Spleen (tissue), 13 donors: ENCODE measurements at places on chromosomes 2 and 18.
A peak's percentile ranks its signal among the peaks of the same experiment; 100 is the strongest.

- DNase-seq, result no peak
Observed at GRCh38 chr2:236216711-236217110, 47.5 kb downstream of the ASB18 start.

GRCh38 chr2:27889774-27890145 lies 427 bp downstream of the RBKS start:
- DNase-seq, result no peak

- no peak for DNase-seq
Observed at GRCh38 chr18:29361843-29362242, 1184.9 kb upstream of the CDH2 start.

DNA sequence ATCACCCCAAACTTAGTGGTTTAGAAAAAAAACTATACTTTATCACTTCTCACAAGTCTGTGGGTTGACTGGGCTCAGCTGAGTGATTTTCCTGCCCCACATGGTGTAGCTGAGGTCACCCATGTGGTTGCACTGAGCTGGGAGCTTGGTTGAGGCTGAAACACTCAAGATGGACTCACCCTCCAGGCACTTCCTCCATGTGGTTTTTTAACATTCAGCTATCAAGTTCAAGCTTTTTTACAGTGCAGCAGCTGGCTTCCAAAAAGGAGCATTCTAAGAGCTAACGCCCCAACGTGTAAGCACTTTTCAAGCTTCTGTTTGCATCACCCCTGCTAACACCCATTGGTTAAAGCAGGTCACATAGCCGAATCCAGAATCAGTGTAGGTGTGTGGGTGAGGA lies 105.9 kb upstream of the CREB1 start:
- no peak for DNase-seq

GRCh38 chr2:184558713-184559464 lies 39.4 kb upstream of the ZNF804A start:
- DNase-seq, result no peak

DNA sequence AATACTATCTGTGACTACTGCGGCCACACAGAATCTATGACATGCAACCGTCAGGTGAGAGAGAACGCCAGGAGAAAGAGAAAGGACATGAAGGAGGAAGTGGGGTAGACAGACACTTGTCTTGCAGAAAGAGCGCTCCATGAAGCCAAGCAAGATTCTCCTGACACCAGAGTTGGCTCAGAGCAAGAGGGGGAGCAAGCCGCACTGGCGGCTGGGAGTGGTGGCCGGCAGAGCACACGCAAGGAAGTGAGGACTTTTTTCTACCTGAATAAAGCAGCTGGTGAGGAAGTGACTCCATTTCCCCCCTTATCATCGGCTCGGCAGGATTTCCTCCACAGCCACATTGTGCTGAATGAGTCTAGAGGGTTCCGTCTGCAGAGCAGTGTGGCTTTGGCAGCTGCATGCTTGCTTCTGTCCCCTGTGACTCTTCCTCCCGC lies 181.6 kb downstream of the BCL2 start:
- peak; percentile 88 for DNase-seq

DNA sequence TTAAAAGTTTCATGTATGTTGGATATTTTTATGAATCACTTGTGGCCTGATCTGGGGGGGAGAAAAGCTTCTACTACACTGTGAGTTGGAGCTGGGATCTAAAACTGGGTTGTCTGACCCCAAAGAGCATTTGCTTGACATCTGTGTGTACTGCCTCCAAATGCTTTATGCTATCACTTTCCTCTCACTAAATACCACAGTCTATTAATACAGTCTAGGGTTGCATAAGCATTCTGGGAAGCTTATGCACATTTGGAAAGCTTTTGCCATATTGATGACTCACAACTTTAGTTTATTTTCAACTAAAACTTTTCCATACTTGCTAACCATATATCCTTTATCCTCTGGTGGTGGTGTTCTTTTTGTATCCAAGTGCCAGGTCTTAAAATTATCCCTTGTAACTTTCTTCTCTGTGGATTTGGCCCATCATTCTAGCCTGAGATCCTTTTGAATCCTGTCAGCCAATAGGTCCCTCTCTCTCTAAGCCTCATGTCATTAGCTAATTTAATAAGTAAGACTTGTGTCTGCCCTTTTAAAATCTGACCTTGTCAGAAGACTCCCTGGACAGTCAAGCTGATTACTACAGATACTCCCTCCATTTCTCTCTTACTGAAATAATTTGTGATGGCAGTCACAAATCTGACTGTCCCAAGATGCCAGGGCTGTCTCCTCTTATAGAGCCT lies 72.7 kb downstream of the NXPH2 start:
- DNase-seq, result no peak

- DNase-seq, result no peak
Observed at GRCh38 chr18:46712406-46712805, 44.4 kb downstream of the ST8SIA5 start.

GRCh38 chr18:38648179-38648578 lies 1082.6 kb upstream of the CELF4 start:
- no peak for DNase-seq

DNA sequence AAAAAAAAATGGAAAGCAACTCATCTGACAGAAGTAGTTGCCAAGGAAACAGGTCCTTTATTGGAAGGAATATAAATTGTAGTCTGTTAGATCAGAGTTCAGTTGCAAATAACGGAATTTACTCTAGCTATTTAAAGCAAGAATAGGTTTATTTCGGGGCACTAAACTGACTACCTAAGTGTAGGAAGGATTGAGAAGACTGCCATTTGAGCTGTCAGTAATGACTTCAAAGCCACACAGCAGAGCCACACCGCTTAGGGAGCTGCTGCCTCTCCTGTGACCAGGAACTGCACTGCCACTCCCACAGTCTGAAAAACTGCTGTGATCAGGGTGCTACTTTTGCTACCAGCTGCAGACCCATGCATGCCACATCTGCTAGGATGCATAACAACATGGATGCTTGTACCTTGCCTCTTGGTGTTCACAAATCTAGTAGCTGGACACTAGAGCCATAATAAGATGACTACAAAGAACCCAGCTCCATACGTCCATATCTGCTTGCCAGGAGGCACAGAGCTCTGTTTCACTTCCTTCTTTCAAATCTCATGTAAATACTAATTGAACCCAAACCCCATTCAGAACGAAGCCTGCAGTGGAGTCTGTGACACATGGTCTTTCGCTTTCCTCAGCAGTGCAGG lies 2.2 kb downstream of the DSG2 start:
- DNase-seq, result no peak

DNA sequence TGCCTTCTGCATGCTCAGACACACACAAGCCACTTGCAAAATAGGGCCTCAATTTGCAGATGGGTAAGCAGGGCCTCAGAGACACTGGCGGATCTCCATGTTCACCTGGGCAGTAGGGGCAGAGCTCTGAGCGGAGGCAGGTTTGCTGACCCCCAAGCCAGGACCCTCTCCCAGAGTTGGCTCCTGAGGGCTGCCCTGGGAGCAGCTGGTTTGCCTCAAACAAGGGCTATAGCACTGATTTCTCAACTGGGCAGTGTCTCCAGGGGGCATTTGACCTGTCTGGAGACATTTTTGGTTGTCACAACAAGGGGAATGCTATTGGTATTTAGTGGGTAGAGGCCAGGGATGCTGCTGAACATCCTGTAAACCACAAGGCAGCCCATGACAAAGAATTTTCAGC lies 11.6 kb downstream of the GLI2 start:
- no peak for DNase-seq

GRCh38 chr2:232668805-232669444 lies 28.2 kb upstream of the GIGYF2 start:
- DNase-seq, result no peak

- DNase-seq, result no peak
Observed at GRCh38 chr2:186868344-186868743, 19.4 kb upstream of the ZSWIM2 start.

- DNase-seq, result no peak
Observed at GRCh38 chr2:163667064-163667887, 68.5 kb downstream of the FIGN start.

DNA sequence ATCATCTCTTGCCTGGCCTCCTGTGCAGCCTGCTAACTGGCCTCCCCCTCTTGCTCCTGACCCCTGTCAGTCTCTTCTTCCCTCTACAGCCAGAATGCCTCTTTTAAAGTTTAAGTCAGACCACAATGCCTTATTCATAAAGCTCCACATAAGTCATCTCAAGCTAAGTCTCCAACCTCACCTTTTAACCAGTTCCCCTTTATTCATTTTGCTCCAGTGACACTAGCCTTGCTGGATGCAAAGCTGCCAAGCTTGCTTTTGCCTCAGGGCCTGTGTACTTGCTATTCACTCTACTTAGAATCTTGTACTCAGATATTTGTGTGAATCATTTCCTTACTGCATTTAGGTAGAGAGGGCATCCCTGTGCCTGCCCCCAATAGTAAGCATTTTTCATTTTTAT lies 180.9 kb downstream of the PDE1A start:
- no peak for DNase-seq

GRCh38 chr2:238835726-238836301 lies 12.1 kb upstream of the TWIST2 start:
- no peak for DNase-seq

DNA sequence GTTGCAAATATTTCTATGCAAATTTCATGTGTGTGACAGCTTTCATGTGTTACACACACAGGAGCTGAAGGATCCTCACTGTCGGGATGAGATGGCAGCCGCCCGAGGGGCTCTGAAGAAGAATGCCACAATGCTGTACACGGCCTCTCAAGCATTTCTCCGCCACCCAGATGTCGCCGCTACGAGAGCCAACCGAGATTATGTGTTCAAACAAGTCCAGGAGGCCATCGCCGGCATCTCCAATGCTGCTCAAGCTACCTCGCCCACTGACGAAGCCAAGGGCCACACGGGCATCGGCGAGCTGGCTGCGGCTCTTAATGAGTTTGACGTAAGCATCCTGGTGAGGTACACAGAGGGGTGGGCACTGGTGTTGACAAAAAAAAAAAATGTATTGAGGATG lies 361.2 kb downstream of the CTNNA2 start:
- DNase-seq, result peak; percentile 69

GRCh38 chr2:70751881-70752280 lies 16.1 kb downstream of the ADD2 start:
- DNase-seq, result no peak

DNA sequence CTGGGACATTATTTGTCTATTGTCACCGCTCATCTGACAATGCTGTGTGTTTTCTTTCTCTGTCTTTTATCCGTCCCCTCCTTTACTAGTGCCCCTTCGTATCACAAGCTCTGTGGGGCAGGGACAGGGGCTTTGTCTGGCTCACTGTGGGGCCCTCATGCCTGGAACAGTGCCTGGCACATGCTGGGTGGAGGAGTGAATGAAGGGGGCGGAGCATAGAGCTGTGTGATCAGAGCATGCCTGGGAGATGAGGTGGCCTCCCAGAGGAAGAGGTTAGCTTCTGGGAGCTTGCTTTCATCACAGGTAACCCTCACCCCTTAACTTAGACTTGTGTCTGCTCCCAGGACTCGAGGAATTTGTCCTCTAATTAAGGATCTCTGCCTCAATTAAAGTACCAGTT lies 16.4 kb downstream of the MTCL1 start:
- no peak for DNase-seq

GRCh38 chr18:79754022-79754761 lies 43.5 kb upstream of the KCNG2 start:
- peak; percentile 69 for DNase-seq

DNA sequence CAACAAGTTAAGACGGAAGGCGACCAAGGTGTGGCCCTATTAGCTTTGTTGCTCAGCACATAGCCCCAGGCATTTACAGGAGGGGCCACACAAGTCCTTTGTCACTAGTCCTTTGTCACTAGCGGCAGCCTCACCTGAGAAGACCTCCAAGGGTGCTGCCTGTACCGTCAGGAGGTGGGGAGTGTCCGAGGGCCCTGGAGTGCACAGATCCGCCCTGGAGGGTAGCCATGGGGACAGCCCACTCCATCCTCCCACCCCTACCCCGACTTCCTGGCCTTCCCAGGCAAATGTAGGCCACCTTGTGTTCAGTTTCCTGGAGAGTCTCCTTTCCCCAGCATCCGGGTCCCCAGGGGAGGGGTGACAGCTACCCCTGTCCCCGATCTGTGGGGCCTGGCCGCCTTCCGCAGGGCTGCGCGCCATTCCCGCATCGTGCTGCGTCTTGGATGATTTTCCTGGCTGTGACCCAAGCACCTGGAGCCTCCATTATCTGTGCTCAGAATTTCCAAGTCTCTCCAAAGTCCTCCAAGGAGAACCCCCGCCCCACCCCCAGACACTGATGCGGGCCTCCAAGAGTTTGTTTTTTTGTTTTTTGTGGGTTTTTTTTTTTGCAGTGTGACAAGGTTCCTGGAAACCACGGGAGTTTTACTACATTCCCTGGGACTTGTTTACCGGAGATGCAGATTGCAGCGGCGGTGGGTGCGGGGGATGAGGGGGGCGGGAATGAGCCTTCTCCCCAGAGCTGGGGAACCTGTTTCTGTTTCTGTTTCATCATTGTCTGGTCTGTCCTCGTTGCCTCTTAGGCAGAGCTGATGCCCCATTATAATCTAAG lies 28.6 kb downstream of the TEX44 start:
- peak; percentile 76 for DNase-seq

- DNase-seq, result no peak
Observed at GRCh38 chr2:2039826-2040225, 291.2 kb downstream of the MYT1L start.

- DNase-seq, result no peak
Observed at GRCh38 chr2:63827749-63828148, 13.9 kb upstream of the UGP2 start.

DNA sequence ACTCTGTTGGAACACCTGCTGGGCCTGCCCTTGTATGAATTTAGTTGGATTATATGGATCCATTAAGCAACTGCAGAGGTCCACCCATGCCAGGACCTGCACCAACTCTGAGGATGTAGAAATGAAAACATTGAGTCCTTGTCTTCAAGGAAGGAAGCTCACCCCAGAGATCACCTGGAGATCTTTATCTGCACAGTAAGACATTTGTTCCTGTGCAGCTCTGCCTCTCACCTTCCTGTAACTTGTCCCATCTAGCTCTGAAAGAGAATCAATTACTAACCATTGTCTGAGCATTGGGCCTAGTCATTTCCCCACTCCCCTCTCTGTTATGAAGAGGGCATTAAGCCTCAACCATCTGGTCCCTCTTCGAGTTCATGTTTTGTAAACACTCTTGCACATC lies 105.2 kb upstream of the YWHAQ start:
- no peak for DNase-seq

DNA sequence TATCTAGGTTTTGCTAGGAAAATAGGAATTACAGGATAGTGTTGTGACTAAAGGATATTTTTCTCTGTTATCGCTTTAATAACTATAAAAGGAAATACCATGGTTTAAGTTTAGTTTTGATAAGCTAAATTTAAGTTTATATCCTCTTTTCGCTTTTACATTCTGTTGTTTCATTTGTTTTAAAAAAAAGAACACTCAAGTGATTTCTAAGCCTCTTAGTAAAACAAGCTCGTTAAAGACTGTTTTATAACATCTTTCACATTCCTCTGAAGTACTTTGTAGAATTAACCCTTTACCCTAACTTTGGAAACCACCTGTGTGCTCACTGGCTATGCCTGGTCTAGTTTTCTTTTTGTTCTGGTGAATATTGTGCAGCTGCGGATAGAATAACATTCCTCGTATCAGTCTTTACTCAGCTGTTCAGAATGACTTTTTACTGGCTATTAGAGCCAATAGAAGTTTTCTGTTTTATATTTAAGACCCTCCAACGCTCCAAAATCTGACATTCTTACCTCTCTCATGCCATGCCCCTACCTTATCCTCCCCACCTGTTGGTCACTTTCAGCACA lies 183.1 kb downstream of the PTPRM start:
- DNase-seq, result no peak
